ENCODE measurements at places on chromosomes 2 and 18.

DNA sequence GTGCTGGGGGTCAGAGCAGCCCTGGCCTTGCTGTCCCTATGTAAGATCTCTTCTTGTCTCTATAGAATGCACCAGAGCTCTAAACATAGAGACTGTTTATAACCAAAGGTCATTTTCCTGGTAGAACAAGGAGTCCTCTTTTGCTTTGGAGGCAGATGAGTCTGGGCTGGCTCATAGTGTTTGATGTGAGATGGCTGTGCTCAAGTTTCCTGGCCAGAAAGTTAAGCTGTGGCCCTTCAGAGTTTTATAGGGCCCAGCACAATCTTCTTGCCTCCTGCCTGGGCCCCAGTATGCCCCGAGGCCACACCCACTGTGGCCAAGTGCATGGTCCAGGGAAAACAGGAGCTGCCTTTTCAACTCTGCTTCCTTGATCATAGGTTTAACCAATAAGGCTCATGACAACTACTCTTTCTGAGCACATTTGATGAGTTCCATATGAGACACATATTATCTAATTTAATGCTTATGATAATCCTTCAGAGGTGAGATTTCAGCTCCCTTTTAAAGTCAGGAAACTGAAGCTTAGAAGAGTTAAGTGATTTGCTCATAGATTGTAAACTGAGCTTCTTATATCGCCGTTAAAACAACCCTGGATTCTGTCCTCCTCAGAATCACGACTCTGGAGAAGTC is 66.3 kb downstream of the MYCN start:
- no peak for DNase-seq

- DNase-seq = no peak
Measured at GRCh38 chr2:238433300-238433915, 6.7 kb downstream of the ASB1 start.

GRCh38 chr2:238449909-238450417 is 23.2 kb downstream of the ASB1 start:
- DNase-seq = no peak

GRCh38 chr18:76506974-76507764 is 12.1 kb upstream of the ZNF516 start:
- DNase-seq = no peak

GRCh38 chr18:54327818-54328217 is 29.8 kb downstream of the STARD6 start:
- no peak for DNase-seq

GRCh38 chr2:37881397-37881796 is 43.7 kb upstream of the RMDN2 start:
- no peak for DNase-seq

GRCh38 chr18:39724652-39725051 is 2159.1 kb upstream of the CELF4 start:
- DNase-seq = no peak

Measured in stimulated activated CD8-positive, alpha-beta memory T cell treated with anti-CD3 and anti-CD28 coated beads, Interleukin-7, amount 100 ng/mL, for 48 hours (primary cell).